ENCODE measurements at places on chromosomes 11 and 22.
A peak's percentile ranks its signal among the peaks of the same experiment; 100 is the strongest.

DNA sequence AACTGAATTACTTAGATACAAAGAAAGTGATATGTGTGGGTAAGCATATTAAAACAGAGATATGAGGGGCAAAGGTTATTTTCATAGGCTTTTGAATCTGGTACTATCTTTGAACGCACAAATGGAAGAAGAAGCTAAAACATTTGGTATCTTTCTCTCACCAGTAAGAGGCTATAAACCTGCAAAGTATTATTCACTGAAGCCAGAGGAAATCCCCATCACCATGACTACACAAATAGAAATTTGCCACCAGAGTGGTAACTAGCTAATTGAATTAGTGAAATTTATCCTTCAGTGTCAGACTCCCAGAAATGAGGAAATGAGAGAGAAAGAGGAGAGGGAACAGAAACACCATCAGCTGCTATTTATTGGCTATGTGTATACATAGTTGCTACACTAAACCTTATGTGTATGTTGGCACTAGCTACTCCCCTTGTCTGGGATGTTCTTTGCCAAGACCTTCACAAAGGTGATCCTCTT is 503.4 kb downstream of the DLG2 start:
- H3K27ac ChIP-seq: no peak overlapping the region
- no peaks in the 10 kb centered on the region for H3K27me3 ChIP-seq
- H3K4me1 ChIP-seq: no peaks in the 10 kb centered on the region
- H3K36me3 ChIP-seq: no peaks in the 10 kb centered on the region

GRCh38 chr11:61489833-61490721 is 18.5 kb upstream of the LRRC10B start:
- H3K4me1 ChIP-seq: no peaks in the 10 kb centered on the region
- no peak overlapping the region for H3K27ac ChIP-seq
- no peak overlapping the region for H3K4me3 ChIP-seq
- no peaks in the 10 kb centered on the region for H3K27me3 ChIP-seq

DNA sequence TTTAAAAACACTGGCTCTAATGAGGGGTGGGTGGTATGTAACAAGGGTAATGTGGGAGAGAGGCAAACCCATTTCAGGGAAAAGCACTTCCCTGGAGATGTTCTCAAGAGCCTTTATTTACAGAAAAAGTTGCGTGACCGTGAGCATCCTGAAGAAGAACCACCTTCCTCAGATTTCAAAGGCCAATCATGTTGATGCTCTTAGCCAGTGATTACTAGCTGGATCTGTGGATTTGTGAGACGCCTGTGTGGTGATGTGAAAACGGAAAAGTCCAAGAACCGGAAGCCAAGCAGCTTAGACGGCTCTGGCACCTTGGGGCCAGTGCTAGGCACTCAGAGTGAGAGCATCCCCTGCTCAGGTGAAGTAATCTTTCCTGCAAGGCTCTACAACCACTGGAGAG is 12.6 kb upstream of the UBASH3B start:
- H3K4me1 ChIP-seq: peaks cover 6% of the 10 kb centered on the region
- H3K27ac ChIP-seq: no peak overlapping the region
- no peaks in the 10 kb centered on the region for H3K27me3 ChIP-seq

DNA sequence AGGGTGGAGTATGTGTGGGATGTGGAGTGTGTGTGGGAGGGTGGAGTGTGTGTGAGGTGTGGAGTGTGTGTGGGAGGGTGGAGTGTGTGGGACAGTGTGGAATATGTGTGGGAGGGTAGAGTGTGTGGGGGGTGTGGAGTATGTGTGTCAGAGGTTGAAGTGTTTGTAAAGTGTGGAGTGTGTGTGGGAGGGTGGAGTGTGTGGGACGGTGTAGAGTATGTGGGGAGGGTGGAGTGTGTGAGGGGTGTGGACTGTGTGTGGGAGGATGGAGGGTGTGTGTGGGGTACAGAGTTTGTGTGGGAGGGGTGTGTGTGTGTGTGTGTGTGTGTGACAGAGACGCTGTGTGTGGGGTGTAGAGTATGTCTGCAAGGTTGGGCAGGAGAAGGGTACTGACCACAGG is 355.5 kb downstream of the CADM1 start:
- no peak for DNase-seq
- H3K4me1 ChIP-seq: no peaks in the 10 kb centered on the region
- no peak overlapping the region for H3K27ac ChIP-seq
- H3K36me3 ChIP-seq: no peaks in the 10 kb centered on the region

DNA sequence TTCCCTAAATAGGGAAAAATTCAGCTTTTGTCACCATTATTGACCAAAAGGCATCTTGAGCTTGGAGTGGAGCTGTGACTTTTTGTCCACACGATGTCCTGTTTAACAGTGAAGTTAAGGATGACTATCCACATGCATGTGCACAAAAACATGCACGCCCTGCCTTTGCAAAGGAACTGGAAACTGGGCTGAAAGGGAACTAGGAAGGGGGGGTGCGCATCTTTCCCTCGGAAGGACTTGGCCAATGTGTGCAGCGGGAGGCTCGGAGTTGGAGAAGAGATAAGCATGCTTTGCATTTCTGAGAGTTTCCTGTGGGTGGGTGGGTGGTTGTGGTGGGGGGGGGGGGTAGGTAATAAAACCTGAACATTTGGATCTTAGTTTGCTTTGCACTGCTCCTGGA is 411 bp upstream of the KIRREL3 start:
- H3K4me1 ChIP-seq: no peaks in the 10 kb centered on the region
- H3K4me3 ChIP-seq: no peak overlapping the region
- no peaks in the 10 kb centered on the region for H3K36me3 ChIP-seq
- DNase-seq: no peak
- no peak overlapping the region for H3K27ac ChIP-seq
- peaks cover 51% of the 10 kb centered on the region for H3K27me3 ChIP-seq

GRCh38 chr22:41699264-41700107 is at the start of gene MEI1:
Gene MEI1 (plus strand): TSS chr22:41699503. CDS start chr22:41699539, 36 bp downstream.
- H3K4me3 ChIP-seq: peak within 1 kb of the TSS; percentile 61
- peaks cover 3% of the 10 kb centered on the region for H3K36me3 ChIP-seq

Measured in activated naive CD8-positive, alpha-beta T cell treated with anti-CD3 and anti-CD28 coated beads, Interleukin-2, amount 50 U/mL, for 24 hours (primary cell).